ENCODE measurements at places on chromosomes 7 and 10.

GRCh38 chr7:103932389-103932788 is 57.1 kb downstream of the RELN start:
- DNase-seq, result no peak

- DNase-seq, result no peak
Measured at GRCh38 chr10:77328272-77328816, 309.3 kb downstream of the KCNMA1 start.

- DNase-seq, result no peak
Measured at GRCh38 chr10:129075508-129075907, 391.5 kb upstream of the MGMT start.

DNA sequence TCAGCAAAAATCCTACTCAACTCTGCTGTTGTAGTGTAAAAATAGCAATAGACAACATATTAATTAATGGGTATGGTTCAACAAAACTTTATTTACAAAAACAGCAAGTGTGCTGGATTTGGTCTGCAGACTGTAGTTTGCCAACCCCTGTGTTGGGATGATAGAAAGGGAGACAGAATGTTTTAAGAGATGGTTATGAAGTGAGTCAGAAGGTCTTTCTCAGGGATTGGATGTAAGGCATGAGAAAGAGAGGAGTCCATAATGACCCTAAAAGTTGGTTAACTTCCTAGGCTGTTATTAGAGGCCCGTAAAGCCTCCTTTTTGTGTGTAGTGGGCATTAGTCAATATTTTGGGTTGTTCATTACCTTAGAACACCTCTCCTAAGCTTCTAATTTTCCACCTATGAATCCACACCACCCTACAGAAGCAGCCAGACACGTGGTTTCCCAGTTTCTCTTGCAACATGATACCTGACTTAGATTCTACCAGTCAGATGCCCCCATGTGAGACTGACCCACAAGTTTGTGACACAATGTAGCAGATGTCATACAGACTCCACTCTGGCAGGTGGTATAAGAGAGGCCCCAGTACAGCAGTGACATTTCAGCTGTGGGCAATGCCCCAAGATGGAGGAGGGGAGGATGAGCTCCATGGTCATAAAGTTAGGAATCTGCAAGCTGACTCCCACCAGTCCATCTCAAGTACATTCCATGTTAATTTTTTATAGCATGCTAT is 1015.6 kb downstream of the KCNMA1 start:
- DNase-seq, result no peak

DNA sequence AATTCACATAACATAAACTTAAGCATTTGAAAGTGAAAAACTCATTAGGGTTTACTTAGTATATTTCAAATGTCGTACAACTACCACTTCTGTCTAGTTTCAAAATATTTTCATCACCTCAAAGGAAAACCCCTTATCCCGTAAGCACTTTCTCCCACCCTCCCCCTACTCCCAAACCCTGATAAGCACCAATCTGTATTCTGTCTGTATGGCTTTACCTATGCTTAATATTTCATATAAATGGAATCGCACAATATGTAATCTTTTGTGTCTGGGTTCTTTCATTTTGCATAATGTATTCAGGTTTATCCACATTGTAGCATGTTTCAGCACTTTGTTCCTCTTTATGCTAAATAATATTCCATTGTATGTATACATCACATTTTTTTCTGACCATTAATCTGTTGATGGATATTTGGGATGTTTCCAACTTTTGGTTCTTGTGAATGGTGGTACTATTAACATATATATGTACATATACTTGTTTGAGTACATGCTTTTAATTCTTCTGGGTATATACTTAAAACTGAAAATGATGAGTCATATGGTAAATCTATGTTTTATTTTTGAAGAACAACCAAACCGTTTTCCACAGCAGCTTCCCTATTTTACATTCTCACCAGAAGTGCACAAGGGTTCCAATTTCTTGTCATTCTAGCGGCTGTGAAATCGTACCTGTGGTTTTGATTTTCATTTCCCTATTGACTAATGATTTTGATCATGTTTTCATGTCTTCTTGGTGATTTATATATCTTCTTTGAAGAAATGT is 6.2 kb upstream of the STARD3NL start:
- no peak for DNase-seq

DNA sequence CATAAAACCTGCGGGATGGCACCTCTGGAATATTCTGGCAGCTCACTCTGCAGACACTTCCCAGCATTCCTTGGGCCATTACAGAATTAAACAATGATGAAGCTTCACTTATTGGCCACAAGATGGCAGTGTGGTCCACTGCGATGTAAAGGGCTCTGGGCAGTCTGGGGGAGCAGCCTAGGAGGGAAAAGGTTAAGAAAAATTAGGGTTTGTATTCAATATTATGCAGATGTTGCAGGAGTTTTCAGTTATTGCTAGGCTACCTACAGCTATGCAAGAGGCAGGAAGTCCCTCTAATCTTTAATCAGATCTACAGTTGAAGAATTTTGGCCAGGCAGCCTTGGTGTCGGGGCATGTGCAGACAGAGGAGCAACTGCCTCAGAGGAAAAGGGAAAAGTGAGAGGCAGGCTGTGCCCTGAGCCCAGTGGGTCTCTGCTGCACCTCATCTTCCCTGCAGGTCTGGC is 233.2 kb upstream of the PRSS1 start:
- no peak for DNase-seq

GRCh38 chr7:107712896-107713295 is 31.0 kb upstream of the CBLL1 start:
- no peak for DNase-seq

- no peak for DNase-seq
Measured at GRCh38 chr7:128405471-128406313, 4.1 kb downstream of the IMPDH1 start.

- DNase-seq, result no peak
Measured at GRCh38 chr7:150388709-150389531, 9.8 kb downstream of the ZNF775 start.

- DNase-seq, result no peak
Measured at GRCh38 chr7:157384301-157384700, 47.5 kb downstream of the DNAJB6 start.

DNA sequence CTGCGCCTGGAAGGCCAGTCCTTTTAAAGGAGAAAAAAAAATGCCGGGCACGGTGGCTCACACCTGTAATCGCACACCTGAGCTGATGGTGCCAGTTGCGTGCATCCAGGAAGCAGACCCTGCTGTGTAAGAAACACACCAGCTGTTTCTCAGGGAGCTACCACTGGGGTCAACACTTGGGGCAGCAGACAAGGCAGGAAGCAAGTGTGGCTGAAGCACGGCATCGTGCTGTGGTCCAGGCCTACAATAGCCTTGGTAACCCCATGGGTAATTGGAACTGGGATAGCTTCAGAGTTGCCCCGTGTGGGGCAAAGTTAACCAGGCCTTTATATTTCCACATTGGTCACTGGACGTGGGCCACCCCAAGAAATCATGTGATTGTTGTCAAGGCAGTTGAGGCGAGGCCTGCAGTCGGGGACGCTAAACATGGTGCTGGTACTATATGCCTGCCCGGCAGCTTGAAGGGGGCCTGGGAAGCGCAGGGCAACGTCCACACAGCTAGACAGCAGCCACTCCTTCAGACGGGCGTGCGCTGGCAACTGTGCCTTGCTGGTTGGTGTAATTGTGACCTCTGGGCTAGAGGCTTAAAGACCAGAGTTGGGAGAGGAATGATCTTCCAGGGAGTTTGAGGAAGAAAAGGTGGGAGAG is 2.5 kb upstream of the TACR2 start:
- no peak for DNase-seq

DNA sequence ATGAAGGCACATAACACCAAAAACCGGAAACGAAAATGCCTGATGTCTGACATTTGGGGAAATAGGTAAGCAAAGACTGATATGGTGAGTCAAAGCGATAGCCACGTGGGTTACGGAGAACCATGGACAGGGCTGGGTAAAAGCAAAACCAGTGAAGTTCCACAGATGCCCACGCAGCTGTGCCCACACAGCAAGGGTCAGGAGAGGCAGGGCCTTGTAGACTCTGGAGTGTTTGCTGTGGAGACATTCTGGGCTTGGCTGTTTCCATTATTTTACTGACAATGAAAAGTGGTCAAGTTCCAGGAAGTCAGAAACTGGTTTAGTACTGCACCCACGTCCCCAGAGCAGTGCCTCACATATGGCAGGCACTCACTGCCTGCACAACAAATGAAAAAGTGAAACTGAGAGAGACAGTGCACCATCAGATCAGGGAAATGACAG is 148.7 kb downstream of the ZMYND11 start:
- no peak for DNase-seq

DNA sequence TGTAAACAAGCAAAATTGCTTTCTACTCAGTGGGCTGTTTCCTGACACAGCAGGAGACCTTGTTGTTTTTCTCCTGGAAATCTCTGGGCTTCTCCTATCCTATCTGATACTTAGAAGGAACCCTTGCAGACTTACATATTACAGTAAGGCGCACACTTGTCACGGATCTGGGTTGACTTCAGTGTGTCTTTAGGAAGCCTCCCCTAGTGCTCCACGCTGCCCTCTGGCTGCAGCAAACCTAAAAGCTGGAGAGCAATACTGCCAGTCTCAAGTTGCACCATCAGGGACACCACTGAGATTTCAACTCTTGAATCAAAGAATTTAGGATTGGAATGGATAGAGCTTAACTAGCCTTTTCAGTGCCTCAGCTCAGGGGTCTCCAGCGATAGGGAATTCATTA is 495.3 kb downstream of the LRMDA start:
- DNase-seq, result no peak

DNA sequence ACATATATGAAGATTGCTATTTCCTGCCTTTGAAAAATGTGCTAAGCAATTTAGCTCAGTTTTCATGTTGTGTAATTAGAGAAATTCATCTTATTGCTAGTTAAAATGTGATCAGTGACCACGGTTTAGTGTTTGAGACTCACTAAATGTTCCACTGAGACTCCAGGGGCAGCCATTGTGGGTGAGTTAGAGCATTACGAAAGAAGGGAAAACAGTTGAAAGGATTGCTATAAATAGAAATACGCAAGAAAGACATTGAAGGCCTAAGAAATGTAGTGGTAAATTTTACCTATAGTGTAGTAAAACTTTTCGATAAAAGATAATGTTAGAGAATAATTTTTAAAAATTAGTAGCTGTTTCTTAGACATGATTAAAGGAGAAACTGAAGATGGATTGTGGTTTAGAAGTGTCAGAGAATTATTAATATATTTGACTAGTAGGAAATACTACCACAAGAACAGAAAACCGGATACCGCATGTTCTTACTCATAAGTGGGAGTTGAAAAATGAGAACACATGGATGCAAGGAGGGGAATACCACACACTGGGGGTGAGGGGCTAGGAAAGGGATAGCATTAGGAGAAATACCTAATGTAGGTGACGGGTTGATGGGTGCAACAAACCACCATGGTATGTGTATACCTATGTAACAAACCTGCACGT is 394.5 kb downstream of the SEMA3D start:
- DNase-seq, result no peak

- DNase-seq, result no peak
Measured at GRCh38 chr7:101604331-101604933, 24.7 kb downstream of the MYL10 start.

DNA sequence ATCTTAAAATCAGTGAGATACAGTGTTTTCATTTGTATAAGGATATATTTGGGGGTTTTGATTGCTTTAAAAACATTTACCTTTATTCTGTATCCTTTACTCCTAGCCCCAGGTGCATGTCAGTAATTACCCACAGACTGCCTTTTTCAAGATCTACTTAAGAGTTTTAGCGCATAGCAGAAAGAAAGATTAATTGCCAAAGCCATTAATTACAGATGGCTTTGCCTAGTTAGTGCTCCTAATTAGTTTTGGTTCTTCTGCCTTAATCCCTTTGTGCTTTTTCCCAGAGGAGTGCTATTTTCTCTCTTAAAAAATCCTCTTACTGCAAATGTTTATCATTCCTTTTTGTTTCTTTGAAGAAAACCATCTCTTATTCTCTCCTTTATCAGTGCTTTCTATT is 122.8 kb downstream of the MAPK8 start:
- no peak for DNase-seq

DNA sequence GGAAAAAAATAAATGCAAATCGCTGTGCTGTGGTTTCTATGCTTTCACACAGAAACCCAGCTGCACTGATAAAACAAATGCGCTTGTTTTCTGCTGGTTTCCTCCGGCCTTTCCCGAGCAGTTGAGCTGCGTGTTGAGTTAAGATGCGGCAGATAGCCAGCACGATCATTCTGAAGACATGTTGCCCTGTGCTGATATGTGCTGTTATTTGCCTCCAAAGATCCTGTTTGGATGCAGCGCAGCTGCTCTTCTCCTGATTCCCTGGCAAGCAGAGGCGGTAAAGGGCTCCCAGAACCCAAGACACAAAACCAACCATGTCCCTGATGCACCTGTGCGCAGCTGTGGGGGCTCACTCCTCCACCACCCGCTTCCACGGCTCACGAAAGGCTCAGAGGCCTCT is 225.4 kb downstream of the PAXIP1 start:
- DNase-seq, result no peak

- DNase-seq, result no peak
Measured at GRCh38 chr7:42456756-42457276, 219.8 kb upstream of the GLI3 start.

- DNase-seq, result no peak
Measured at GRCh38 chr7:18420748-18421147, 74.8 kb upstream of the HDAC9 start.

DNA sequence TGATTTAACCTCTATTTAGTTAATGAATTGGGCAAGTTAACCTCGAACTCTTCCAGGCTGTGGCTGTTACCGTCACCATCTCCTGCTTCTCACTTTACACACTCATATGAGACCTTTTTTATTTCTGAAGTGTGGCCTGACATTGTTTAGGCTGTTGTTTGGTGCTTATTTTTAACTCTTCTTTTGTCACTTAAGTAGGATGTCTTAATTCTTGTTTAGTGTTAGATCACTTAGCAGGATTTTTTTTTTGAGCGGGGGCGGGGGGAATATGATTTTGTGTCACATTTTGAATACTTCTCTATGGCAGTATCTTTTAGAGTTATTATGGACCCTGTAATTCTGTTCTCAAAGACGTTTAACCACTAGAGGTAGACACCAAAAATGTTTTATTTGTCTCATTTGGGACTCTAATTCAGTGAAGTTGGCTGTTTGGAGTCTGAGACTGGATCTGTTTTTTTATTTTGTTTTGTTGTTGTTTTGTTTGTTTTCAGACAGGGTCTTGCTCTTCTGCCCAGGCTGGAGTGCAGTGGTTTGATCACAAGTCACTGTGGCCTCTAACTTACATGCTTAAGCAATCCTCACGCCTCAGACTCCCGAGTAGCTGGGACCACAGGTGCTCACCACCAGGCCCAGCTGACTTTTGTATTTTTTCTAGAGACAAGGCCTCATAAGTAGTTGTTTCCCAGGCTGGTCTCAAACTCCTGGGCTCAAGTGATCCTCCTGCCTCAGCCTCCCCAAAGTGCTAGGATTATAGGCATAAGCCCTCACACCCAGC is 73.5 kb downstream of the CUX1 start:
- no peak for DNase-seq
